IMR-90 (cell line): ENCODE measurements at places on chromosomes 6 and 20.

- no peaks in the 10 kb centered on the region; the same call in 1 of the 2 replicates for H3K36me3 ChIP-seq
- no peak for DNase-seq
Observed at GRCh38 chr6:28442586-28442985, 705 bp downstream of the ZSCAN23 start.

DNA sequence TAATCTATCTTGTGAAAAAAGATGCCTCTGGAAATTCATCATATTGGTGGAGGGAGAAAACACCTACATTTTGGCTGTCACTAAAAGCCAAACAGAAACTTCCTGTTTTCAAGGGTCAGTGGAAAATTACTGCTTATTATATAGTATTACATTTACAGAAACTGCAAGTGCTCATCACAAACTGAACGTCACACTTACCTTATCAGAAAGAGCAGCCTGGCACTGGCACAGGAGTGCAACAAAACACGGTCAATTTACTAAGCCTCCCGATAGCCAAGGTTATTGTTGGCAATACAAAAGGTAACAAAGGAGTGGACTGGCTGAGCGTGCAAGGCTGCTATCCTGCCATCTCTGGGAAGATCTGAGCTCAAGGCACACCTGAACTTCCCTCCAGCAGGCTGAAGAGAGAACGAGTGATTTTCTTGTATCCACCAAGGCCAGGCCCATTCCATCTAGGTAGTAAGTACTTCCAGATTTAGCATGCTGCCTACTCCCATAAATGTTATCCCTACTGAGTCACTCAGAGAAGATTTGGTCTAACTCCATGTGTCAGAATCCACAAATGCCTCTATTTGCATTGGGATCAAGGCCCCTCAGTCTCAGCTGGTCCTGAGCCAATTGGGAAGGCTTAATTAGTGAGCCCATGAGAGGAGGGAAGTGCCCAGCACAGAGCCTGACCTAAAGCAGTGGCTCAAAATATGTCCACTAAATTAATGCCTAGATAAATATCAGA is 399.8 kb downstream of the BTBD9 start:
- H3K36me3 ChIP-seq: no peaks in the 10 kb centered on the region
- H3K27me3 ChIP-seq: no peaks in the 10 kb centered on the region
- H3K4me3 ChIP-seq: no peak overlapping the region
- H3K4me1 ChIP-seq: peaks cover 5% of the 10 kb centered on the region
- no peak overlapping the region for H3K27ac ChIP-seq
- peak; percentile 72 for DNase-seq

DNA sequence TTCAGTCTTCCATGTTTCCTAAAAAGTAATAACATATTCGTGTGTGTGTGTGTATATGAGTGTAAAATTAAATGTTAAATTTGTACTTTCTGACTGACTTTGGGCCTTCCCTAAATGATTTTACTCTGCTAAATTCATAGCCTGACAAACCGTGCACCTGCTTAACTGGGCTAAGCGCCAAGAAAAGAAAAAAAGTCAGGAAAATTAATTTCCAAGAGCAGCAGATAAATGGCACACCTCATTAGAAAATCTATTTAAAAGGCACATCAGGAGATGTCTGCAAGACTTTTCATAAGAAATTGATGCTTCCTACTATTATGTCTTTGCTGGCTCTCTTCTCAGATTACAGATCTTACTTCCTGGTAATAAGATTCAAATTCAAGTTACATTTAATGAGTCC is 72.4 kb downstream of the TRDN start:
- H3K27me3 ChIP-seq: no peaks in the 10 kb centered on the region
- no peaks in the 10 kb centered on the region for H3K36me3 ChIP-seq
- H3K4me1 ChIP-seq: no peaks in the 10 kb centered on the region
- no peak overlapping the region for H3K4me3 ChIP-seq

- no peak overlapping the region for H3K4me3 ChIP-seq
- no peak overlapping the region for H3K27ac ChIP-seq
- peak; percentile 46 for DNase-seq
Observed at GRCh38 chr6:11712760-11713159, 65.8 kb downstream of the ADTRP start.

DNA sequence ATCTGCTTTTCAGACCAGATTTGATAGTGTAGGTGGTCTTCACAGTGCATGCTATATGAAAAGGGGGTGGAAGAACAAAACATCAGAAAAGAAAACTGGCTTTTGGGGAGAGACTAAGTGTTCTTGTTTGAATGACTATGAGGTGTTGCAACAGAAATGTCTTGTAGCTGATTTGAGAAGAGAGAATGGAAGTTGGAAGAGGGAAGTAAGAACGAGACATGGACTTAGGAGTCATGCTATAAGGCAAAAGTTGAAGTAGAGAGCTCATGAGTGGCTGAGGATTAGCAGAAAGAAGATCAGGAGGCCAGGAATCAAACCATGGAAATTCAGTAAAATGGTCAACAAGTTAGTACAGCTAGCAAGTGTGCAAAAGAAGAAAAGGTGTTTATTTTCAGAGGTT is 32.1 kb downstream of the FNDC1 start:
- H3K36me3 ChIP-seq: no peaks in the 10 kb centered on the region
- DNase-seq: no peak
- no peak overlapping the region for H3K27ac ChIP-seq
- peaks cover 2% of the 10 kb centered on the region; the same call in 1 of the 2 replicates for H3K4me1 ChIP-seq

GRCh38 chr6:12064131-12064530 is 52.0 kb downstream of the HIVEP1 start:
- peak; percentile 84 for DNase-seq
- no peaks in the 10 kb centered on the region for H3K36me3 ChIP-seq
- H3K27ac ChIP-seq: no peak overlapping the region
- H3K4me1 ChIP-seq: peaks cover 13% of the 10 kb centered on the region
- no peak overlapping the region for H3K4me3 ChIP-seq
- no peaks in the 10 kb centered on the region for H3K27me3 ChIP-seq

- DNase-seq: peak; percentile 44
- 0 out of 2 replicates have a peak, but pooled peaks cover 4% of the 10 kb centered on the region for H3K4me1 ChIP-seq
- no peak overlapping the region for H3K4me3 ChIP-seq
- no peaks in the 10 kb centered on the region for H3K36me3 ChIP-seq
Observed at GRCh38 chr6:22239261-22239921, 57.4 kb downstream of the PRL start.

DNA sequence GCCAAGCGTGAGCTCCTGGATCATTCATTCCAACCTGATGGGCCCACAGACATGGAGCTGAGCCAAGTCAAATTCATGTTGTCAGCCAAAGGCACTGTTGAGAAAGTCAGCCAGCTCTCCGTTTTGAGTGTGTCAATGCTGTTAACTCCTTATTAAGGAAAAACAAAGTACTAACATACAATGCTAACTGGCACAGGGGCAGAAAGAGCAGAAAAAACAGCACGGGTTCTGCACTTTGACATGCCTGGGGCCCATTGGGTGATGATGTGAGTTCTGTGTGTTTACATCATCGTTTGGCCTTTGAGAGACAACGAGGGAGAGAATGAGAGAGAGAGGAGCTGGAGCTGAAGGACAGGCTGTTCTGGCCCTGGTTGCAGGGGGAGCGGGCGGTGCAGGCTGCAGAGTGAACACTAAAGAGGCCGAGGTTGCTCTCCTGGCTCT is 85.9 kb downstream of the SMOC2 start:
- H3K27me3 ChIP-seq: no peaks in the 10 kb centered on the region
- H3K27ac ChIP-seq: no peak overlapping the region

GRCh38 chr6:157386023-157386422 is 5.0 kb downstream of the ZDHHC14 start:
- no peaks in the 10 kb centered on the region for H3K27me3 ChIP-seq
- no peak for DNase-seq
- no peak overlapping the region for H3K4me3 ChIP-seq
- H3K4me1 ChIP-seq: no peaks in the 10 kb centered on the region

- H3K36me3 ChIP-seq: peaks cover 48% of the 10 kb centered on the region
- 0 out of 2 replicates have a peak, but pooled peaks cover 2% of the 10 kb centered on the region for H3K4me1 ChIP-seq
- no peaks in the 10 kb centered on the region for H3K27me3 ChIP-seq
- no peak for DNase-seq
- no peak overlapping the region for H3K4me3 ChIP-seq
Observed at GRCh38 chr20:38066969-38067716, 33.6 kb downstream of the RPRD1B start.
